ENCODE measurements at places on chromosomes 11 and 22. TPM values are rescaled to one million over a fixed set of nuclear protein-coding genes. Genes with fewer than 3 reads are reported as not detected.

HEPHL1 gene
- 0.07 TPM for total RNA-seq

SLC22A25 gene
- total RNA-seq = not detected

ANKK1 gene
- total RNA-seq = not detected

FAM168A gene
- 20.3 TPM for total RNA-seq

ADAMTS15 gene
- total RNA-seq = 5.6 TPM

ZP1 gene
- not detected for total RNA-seq

ACR gene
- total RNA-seq = 2.2 TPM

LINC01488 gene
- not detected for total RNA-seq

OR6A2 gene
- 0.97 TPM for total RNA-seq

RFPL1 gene
- not detected for total RNA-seq

KDM4D gene
- total RNA-seq = 2.6 TPM

CYP2D6 gene
- total RNA-seq = 1.3 TPM

GRCh38 chr22:23033116-23033905 lies 37.0 kb upstream of the GNAZ start:
- no peak for DNase-seq

- DNase-seq = no peak
These were observed 29.3 kb downstream of the RASD2 start for GRCh38 chr22:35569916-35570315.

DNA sequence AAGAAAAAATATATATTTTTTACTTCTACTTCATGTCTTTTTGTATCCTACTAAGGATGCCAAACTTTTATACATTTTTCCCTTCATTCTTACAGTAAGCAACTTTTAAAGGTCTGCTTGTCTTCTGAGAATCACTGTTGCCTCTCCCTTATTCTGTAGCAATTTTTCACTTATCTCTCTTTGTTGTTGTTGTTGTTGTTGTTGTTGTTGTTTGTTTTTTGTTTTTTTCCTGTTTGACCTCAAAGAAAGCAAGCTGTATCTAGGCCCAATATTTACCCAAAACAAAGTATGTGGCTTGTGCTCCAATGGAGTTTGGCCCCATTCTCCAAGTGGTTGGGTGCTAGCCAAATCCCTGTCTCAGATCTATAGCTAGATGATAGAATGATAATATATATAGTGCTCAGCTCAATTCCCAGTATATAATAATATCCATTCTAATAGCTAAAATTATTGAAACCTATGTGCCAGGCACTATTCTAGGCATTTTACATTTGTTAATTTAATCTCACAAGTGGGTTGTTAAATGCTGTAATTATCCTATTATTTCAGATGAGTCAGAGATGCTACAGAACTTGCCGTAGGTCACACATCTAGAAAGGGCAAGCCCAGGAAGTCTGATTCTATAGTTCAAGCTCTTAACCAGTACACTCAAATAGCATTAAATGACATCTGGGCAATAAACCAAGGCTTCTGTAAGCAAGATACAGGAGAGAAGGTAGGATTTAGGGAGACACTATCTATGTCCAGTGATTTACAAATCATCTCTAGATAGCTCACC lies 205.1 kb upstream of the PITPNB start:
- DNase-seq = no peak

- no peak for DNase-seq
These were observed 17.8 kb downstream of the ZBED4 start for GRCh38 chr22:49871482-49871881.

GRCh38 chr11:126485021-126485792 lies 129.7 kb downstream of the ST3GAL4 start:
- DNase-seq = no peak

- no peak for DNase-seq
These were observed 693.0 kb downstream of the ETS1 start for GRCh38 chr11:127894316-127894715.

DNA sequence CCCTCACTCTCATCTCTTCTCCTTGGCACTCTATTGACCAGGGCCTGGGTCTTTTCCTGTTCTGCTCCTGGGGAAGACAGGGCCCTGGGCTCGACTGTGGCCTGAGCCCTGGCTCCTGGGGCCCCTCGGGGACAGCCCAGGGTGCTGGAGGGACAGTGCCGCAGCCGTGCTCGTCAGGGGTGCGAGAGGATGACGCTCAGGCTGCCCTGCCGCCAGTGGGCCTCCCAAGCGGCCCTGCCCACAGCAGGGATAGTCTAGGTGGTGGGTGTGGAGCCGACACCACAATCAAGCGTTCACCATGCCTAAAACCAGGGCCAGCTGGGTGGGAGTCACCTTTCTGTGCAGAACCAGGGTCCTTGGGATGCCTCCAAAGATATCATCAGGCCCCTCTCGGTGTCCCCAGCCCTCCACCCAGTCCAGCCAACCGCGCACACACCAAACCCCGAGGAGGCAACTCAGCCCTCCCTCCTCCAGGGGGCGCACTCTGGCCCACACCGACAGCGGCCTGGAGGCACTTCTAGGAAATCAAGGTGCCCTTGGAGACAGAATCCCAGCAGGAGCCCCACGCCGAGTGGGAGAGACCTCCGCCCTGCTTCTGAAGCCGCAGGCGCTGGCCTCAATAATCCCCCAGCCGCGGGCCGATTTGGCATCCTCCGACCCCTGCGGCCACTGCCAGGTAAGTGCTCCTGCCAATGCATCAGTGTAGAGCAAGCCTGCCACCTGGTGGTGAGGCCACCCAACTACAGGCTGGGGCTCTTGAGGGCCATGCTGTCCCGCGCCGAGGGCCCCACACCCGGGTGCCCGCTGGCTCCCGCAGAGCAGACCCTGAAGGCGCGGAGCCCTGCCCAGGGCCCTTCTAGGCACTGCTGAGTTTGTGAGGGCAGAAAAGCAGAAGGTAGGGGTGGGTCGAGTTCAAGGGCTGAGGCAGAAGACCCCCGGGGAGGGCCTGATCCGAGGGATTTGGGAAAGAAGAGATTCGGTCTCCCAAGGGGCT lies 496.4 kb downstream of the BUD13 start:
- peak; percentile 94 for DNase-seq

DNA sequence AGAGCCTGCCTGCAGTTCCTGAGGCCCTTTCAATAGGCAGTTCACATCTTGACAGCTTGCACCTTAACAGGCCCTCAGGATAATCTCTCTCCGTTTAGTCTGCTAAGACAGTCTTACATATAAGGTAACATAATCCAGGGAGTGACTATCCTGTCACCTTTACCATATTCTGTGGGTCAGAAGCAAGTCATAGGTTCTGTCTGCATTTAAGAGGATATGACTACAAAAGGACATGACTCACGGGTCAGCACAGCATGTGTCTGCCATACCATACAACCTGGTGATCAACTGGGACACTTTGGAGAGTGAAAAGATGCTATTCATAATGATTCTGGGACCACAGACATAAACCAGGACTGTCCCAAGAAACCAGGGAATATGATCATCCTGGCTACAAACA lies 611.1 kb downstream of the SOX6 start:
- no peak for DNase-seq

- no peak for DNase-seq
These were observed 5.3 kb downstream of the ARVCF start for GRCh38 chr22:20011123-20011992.

GRCh38 chr11:132977746-132978145 lies 554.6 kb downstream of the OPCML start:
- no peak for DNase-seq

- no peak for DNase-seq
These were observed 419.2 kb downstream of the BUD13 start for GRCh38 chr11:116353589-116353988.

DNA sequence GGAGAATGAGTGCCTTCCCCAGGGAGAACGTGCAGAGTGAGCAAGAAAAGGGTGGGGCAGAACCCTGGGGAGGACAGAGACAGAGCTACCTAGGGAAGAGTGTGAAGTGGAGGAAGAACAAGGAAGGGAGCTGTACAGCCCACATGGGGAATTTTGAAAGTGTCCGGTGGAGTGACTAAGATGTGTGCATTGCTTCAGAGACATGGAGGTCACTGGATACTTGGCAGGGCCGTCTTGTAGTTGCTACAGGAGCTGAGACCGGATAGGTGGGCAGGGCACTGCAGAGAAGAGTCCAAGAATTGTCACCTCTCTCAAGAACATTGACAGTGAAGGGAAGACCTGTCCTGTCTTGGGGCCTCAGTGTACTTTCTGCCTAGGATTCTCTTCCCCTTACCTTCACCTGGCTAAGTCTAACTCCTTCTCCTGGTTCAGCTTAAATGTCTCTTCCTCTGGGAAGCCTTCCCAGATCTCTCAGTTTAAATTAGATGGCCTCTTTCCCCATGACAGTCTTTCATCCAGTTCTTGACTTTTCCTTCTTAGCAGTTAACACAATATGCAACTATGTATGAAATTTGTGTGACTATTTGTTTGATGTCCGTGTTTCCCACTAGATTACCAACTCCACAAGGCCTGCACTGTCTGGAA lies 9.2 kb upstream of the P2RY6 start:
- no peak for DNase-seq

GRCh38 chr11:34358728-34359547 lies 1.1 kb upstream of the ABTB2 start:
- peak; percentile 88 for DNase-seq

DNA sequence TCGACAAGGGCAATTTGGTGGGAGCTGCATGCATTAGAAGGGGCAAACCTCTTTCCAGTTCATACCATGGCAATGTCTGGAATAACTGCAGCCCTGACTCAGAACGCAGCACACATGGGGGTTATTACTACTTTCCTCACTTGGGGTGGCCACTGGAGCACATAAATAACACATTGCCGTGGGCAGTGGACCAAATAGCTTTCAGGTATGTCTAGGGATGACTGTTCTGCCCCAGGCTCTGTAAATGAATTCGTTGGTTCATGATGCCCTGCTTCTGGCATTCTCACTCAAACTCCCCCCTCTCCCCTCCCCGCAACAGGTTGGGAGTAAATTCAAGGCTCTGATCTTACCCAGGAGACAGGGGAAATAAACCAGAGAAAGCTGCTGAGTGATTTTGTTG lies 238.0 kb upstream of the PLET1 start:
- DNase-seq = no peak

DNA sequence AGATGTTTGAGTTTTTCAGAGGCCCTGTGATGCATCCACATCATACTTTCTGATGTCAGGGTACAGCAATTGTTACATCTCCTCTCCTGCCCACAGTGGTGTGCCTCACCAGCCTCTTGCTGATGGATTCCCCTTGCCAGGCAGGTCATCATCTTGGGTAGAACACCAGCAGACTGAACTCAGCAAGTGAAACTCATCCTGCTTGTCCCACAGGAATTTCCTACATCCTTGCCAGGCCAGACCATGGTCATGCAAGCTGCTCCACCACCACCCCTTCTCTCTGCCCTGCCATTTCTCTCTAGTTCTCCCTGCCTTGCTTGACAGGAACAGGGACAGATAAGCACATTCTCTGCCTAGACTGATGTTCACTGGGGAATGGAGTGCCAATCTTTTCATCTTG lies 85.9 kb downstream of the PAX6 start:
- no peak for DNase-seq

- DNase-seq = no peak
These were observed 59.0 kb downstream of the SYN3 start for GRCh38 chr22:32999039-32999815.

GRCh38 chr11:84264066-84264465 lies 977.9 kb upstream of the CCDC90B start:
- DNase-seq = no peak

DNA sequence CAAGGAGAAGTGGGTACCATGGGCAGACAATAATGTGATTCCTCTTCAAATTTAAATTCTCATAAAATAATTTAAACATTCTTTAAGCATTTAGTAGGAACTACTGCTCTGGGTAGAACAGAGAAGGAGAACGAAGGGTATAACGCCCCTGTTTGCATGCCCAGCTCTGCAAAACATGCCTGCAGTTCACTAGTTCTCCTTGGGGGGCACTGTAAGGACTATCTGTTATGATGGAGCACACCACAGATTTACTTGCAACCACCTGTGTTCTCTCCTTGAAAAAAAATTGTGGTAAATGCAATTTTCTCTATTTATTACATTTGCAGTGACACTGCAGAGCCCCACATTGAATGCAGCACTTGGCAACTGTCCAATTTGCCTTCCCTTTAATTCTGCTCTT lies 100.3 kb downstream of the GUCY1A2 start:
- peak; percentile 57 for DNase-seq

- DNase-seq = no peak
These were observed 310.2 kb downstream of the DLG2 start for GRCh38 chr11:85316967-85317366.

GRCh38 chr11:88799771-88800500 lies 265.8 kb downstream of the GRM5 start:
- no peak for DNase-seq

- no peak for DNase-seq
These were observed 472 bp downstream of the UBXN1 start for GRCh38 chr11:62678433-62678769.

- no peak for DNase-seq
These were observed 5.9 kb downstream of the GNG3 start for GRCh38 chr11:62713343-62713742.

GRCh38 chr22:39117585-39118191 lies 20.6 kb downstream of the APOBEC3H start:
- DNase-seq = peak; percentile 85

DNA sequence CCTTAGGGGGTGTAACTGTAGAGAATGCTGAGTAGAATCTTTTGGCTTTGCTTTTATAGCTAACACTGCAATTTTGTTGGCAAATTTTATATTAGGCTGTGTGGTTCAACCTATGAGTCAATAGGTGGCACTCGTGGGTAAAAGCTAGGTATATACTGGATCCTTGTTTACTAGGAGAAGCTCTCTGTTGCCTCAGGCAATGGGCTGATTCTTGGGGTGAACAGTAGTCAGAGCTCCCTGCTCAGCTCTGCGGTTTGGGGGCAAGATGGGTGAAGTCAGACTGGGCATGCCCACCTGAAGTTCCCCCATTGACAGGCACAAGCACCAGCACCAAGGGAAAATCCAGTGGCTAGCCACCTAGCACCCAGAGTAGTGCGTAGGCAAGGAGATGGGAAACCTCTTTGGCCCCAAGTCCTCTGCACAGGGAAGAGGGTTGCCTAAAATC lies 238.7 kb downstream of the FAM181B start:
- peak; percentile 75 for DNase-seq

GRCh38 chr11:73099512-73100266 lies 42.4 kb downstream of the FCHSD2 start:
- DNase-seq = peak; percentile 32

DNA sequence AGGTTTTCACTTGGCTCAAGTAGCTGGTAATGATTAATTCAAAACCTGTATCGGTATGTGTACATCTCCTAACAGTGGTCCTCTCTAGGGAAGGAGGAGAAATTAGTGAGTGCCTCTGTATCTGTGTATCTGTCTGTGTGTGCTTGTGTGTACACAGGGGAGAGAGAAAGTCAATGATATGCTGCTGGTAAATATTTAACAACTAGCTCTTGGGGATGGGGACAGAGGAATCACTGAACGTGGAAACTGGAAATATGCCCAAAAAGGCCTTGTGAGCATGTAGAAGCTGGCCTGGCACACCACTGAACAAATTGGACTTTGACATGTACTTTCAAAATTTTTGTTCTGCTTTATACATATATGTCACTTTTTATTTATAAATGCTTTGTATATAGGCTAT lies 214.0 kb upstream of the SYN3 start:
- no peak for DNase-seq

GRCh38 chr22:20952544-20953341 lies 14.3 kb upstream of the AIFM3 start:
- no peak for DNase-seq

- peak; percentile 93 for DNase-seq
These were observed 23.6 kb downstream of the ALX4 start for GRCh38 chr11:44286268-44286880.

GRCh38 chr11:85799142-85799541 lies 11.8 kb downstream of the SYTL2 start:
- no peak for DNase-seq

Data from GM23338 (cell line).